Left ventricle myocardium superior (tissue), 1 donor: ENCODE measurements at places on chromosomes 2 and 18. TPM values are rescaled to one million over a fixed set of nuclear protein-coding genes. Genes with fewer than 3 reads are reported as not detected.

ZNF521 gene
- 28.8 TPM for total RNA-seq

OTOF gene
- total RNA-seq = not detected

BCL11A gene
- 31.2 TPM for total RNA-seq

KLHL29 gene
- total RNA-seq = 0.69 TPM

VSNL1 gene
- total RNA-seq = 18.6 TPM

EFEMP1 gene
- 50.7 TPM for total RNA-seq

CXCR4 gene
- total RNA-seq = 3.6 TPM

KIF5C gene
- total RNA-seq = 0.52 TPM

DUSP28 gene
- 13.2 TPM for total RNA-seq

ADAM23 gene
- total RNA-seq = 68.8 TPM

IL1R2 gene
- 1.4 TPM for total RNA-seq

IAH1 gene
- 83.2 TPM for total RNA-seq

MC4R gene
- not detected for total RNA-seq

SERPINB11 gene
- total RNA-seq = not detected

NFATC1 gene
- total RNA-seq = 18.7 TPM

ZSWIM2 gene
- total RNA-seq = not detected

PRKAG3 gene
- total RNA-seq = 0.12 TPM

DSG3 gene
- not detected for total RNA-seq

MALL gene
- total RNA-seq = 12.0 TPM

CYS1 gene
- 3.0 TPM for total RNA-seq

SF3B6 gene
- total RNA-seq = 58.2 TPM

L3MBTL4 gene
- total RNA-seq = 0.89 TPM

LMAN2L gene
- 25.5 TPM for total RNA-seq

HOXD10 gene
- not detected for total RNA-seq

HOXD13 gene
- total RNA-seq = not detected

DOK6 gene
- 15.5 TPM for total RNA-seq

LYPD1 gene
- total RNA-seq = not detected

GPR17 gene
- 0.25 TPM for total RNA-seq

ATP9B gene
- total RNA-seq = 14.0 TPM

MAP2 gene
- total RNA-seq = 3.4 TPM

RNF152 gene
- 10.8 TPM for total RNA-seq

FBXO48 gene
- total RNA-seq = 0.92 TPM

CHPF gene
- 93.1 TPM for total RNA-seq

EVA1A gene
- total RNA-seq = 0.94 TPM

MERTK gene
- total RNA-seq = 5.0 TPM
